ENCODE measurements at places on chromosomes 6 and 20.

- no peak for DNase-seq
Measured at GRCh38 chr6:48990739-48991138, 472.3 kb downstream of the MMUT start.

- DNase-seq: no peak
Measured at GRCh38 chr6:141361559-141361958, 771.2 kb upstream of the GJE1 start.

- DNase-seq: no peak
Measured at GRCh38 chr6:170258407-170258806, 32.5 kb downstream of the DLL1 start.

DNA sequence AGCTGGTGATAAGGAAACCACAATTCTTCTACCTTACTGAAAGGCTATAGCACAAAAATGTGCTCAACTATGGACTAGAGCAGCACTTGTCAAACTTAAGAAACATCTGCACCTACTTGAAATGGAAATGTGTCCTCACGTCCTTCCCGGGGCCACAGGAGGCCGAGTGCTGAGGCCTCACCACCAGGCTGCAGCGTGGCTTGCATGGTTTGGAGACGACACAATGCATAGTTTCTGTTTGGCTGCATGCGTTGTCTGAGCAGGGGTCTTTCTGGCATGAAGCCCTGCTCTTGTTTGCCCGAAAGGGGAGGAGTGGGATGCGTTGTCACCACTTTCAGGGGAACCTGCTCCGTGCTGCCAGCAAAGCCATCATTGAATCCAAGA, 228.8 kb downstream of the TTLL2 start:
- DNase-seq: no peak

DNA sequence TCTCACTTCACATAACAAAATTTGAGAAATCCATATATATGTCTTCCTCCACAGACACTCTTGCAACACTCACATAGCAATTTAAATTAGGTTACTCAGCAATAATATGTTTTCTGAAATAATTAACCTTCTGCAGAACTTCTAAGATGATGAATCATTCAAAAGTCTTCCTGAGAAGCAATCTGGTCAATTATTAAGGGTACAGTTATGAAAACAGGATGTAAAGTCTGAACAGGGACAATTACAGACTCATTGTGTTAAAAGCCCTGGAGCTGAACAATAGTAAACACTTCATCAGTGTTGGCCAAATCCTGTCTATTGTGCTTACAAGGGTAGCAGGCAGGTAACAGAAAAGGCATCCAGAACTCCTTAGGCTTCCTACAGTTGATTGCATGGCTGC, 75.4 kb downstream of the FILIP1 start:
- no peak for DNase-seq

DNA sequence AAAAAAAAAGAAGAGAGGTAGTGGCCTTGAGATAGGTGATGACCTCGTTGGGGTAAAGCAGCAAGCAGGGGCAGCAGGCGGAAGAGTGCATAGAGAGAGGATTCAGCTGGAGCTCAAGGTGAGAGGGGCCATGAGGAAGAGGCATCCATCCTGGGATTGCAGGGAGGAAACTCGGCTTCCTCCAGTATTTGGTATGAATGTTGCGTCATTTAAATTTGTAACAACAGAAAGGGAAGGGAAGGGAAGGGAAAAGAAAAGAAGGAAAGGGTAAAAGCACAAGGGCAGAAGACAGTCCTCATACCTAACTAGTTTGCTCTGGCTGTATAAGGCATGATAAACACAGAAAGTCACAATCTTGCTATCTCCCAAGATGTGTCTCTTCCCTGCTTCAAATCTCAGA, 39.9 kb upstream of the MYB start:
- DNase-seq: no peak

GRCh38 chr6:144266091-144266649, 19.0 kb upstream of the UTRN start:
- no peak for DNase-seq

DNA sequence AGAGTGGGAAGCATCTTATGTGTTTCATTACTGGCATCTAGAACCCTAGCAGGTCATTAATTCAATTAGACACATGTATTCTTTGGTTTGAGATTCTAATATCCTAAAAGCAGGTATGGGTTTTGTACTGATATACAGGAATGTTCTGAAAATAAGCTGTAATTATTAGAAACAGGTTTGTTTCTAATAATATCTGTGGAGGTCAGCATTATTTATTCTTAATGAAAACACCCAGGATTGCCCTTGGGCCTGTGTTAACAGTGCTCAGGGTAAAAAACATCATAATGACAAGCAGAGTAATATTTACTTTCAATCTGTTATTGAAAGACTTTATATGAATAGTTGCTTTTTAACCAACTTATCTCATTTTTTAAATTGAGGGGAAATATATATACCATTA, 8.0 kb upstream of the TULP4 start:
- no peak for DNase-seq

GRCh38 chr20:14543040-14543439, 205.6 kb upstream of the FLRT3 start:
- no peak for DNase-seq

Measured in cerebellar nuclear complex (tissue), 1 donor.